ENCODE measurements at places on chromosomes 5 and 9. TPM values are rescaled to one million over a fixed set of nuclear protein-coding genes. Genes with fewer than 3 reads are reported as not detected.
A peak's percentile ranks its signal among the peaks of the same experiment; 100 is the strongest.

The MATR3 gene
- 262 TPM for polyA plus RNA-seq

The LCN12 gene
- 1.1 TPM for polyA plus RNA-seq

The PCSK5 gene
- polyA plus RNA-seq: 16.5 TPM

DNA sequence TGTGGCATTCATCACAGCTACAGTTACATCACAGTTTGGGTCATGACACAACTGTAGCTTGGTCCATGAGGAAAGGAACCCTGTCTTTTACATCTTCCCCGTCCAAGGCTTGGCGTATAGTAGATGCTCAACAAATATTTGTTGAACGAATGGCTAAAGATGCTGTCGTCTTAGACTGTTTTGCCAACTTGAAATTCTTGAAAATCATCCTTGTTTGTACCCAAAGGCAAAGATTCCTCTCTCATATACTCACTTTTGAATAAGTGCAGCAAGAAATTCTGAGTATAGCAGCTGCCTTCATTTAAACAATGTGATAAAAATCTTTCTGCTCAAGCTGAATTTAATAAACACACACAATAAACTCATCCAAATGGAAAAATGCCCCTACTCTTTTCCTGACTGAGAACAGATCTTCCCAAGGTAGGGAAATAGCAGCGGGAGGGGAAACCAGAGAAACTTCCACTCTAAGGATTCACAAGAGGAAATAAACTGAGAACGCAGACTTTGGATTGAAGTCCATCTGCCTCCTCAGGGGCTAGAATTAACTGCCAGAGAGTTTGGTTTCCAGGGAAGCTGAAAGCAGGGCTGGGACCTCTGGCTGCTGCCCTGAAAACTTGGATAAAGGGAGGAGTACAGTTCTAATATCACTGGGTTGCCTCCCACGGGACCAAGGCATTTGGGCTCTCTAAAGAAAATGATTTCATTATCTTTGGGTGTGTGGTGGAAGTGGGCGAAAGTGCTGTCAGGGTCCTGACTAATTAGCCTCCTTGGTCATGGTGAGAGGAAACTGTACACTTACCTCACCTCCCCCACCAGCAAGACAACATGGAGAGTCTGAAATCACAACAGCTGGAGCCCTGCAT, 99.1 kb downstream of the DPYSL3 start:
- DNase-seq: peak; percentile 44

DNA sequence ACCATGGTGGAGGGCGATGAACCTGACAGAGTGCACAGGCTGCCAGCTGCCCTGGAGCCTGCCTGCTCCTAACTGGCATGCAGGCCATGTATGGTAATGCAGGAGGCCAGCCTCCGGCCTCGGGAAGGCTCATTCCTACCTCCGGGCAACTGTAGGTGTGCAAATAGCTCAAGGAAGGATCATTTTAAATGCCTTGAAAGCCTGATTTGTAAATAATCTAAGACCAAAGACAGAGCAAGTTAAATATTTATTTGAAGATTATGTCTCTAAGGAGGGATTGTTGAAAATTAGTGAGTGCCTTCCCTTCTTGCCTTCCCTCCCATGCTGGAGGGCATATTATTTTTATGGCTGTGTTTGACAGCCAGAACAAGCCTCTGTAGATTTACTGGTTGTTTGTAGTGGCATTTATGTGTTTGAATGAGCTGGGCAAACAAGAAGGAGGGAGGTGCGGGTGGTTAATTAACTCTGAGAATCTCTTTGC, 285.7 kb upstream of the TUT7 start:
- no peak for DNase-seq

GRCh38 chr9:133613432-133613831, 4.2 kb upstream of the FAM163B start:
- no peak for DNase-seq

All from muscle of back (tissue), 13 donors.